ENCODE measurements at places on chromosomes 2 and 18. TPM values are rescaled to one million over a fixed set of nuclear protein-coding genes. Genes with fewer than 3 reads are reported as not detected.

Gene PTPN18
- total RNA-seq, result 19.5 TPM

Gene STARD6
- not detected for total RNA-seq

Gene PCARE
- total RNA-seq, result not detected

Gene HOXD1
- 0.18 TPM for total RNA-seq

Gene ST6GAL2
- total RNA-seq, result 15.6 TPM

Gene SLC30A3
- 1.0 TPM for total RNA-seq

Gene C2orf80
- 0.55 TPM for total RNA-seq

Gene TCF4
- 45.3 TPM for total RNA-seq

Gene ADAM23
- total RNA-seq, result 34.2 TPM

Gene SCN9A
- not detected for total RNA-seq

Gene NTSR2
- not detected for total RNA-seq

Gene CHRNA1
- not detected for total RNA-seq

Gene DUSP28
- 2.1 TPM for total RNA-seq

Gene STPG4
- 0.42 TPM for total RNA-seq

Gene SIX2
- not detected for total RNA-seq

Gene CYS1
- 0.26 TPM for total RNA-seq

Gene SERPINB10
- not detected for total RNA-seq

Gene PSD4
- total RNA-seq, result 5.1 TPM

Gene GCA
- 42.6 TPM for total RNA-seq

Gene VWC2L
- not detected for total RNA-seq

Gene DQX1
- 1.1 TPM for total RNA-seq

Gene RNF152
- 131 TPM for total RNA-seq

Gene FAM228A
- not detected for total RNA-seq

Gene LBX2
- total RNA-seq, result 1.6 TPM

Gene EPB41L3
- total RNA-seq, result 51.6 TPM

Gene DAW1
- not detected for total RNA-seq

Gene LCLAT1
- total RNA-seq, result 28.8 TPM

Gene MSTN
- total RNA-seq, result not detected

Gene GPBAR1
- total RNA-seq, result 0.18 TPM

Gene PGAP1
- total RNA-seq, result 46.5 TPM

Gene SNTG2
- 2.8 TPM for total RNA-seq
